Fibroblast of skin of scalp (primary cell): ENCODE measurements at places on chromosomes 16 and 17.

GRCh38 chr16:89256651-89257254 is 39.2 kb downstream of the ZNF778 start:
- DNase-seq, result peak; percentile 66

DNA sequence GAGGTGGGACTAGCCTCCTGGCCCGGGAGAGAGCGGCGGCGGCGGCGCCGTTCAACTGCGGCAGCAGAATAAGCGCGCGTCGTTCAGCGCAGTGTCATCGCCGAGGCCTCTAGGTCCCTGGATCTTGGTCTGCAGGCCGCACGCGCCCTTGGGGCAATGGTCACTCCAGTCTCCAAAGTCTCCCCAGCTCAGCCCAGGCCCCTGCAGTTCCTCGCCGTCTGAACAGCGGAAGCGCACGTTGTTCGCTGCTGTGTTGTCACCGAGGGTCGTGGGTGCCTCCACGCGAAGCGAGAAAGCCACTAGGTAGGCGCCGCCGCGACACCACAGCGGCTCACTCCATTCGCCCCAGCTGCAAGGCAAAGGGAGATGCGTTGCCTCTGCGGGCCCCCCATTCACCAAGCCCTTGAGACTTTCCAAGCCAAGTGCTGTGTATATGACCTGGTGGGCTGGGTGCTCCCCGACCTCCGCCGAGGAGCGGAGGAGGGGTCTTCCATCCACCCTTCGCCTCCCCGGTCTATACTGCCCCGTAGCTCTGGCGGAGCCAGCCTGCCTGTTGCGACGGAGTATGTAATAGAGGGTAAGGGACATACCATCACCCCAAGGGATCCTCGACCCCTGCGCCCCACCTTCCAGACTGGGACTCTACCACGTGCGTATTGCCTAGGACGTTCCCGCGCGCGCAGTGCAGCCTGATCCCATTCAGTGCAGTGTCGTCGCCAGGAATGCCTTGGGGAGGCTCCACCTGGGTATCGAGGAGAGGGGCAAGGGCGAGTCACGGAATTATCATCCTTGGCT is 656 bp downstream of the VMO1 start:
- no peak for DNase-seq

DNA sequence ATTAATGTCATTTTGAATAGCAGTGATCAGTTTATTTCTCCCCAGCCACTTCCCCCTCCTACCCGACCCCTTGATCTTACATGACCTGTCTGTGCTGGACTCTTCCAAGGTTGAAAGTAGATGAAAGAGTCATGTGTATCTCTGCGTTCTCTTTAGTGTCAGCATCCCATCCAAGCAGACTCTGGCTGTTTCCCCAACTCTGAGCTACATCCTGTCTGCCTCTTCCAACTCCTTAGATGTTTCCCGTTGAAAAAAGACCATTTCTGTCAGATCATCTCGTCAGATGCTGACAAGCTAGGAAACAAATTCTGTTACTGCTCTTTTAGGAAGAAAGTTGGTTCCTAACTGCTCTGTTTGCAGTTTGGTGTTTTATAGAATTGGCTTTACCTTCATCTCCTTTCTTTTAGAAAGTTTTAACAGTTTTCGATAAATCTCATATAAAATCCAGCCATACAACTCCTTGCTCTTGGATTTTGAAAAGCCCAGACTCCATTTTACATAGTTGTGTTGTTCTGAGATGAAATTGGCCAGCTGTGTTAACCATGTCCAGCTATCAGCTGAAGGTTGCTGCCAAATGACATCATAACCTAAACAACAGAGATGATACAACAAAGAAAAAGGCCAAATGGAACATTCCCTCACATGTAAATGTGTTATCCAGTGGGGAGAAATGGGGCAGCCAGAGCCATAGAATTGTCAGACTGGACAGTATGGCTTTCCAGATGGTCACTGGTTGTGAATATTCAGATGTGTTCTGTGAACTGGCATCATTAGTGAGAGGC is 43.5 kb downstream of the CYB561 start:
- DNase-seq, result peak; percentile 38

GRCh38 chr16:85284141-85284817 is 172.0 kb upstream of the CIBAR2 start:
- DNase-seq, result no peak

DNA sequence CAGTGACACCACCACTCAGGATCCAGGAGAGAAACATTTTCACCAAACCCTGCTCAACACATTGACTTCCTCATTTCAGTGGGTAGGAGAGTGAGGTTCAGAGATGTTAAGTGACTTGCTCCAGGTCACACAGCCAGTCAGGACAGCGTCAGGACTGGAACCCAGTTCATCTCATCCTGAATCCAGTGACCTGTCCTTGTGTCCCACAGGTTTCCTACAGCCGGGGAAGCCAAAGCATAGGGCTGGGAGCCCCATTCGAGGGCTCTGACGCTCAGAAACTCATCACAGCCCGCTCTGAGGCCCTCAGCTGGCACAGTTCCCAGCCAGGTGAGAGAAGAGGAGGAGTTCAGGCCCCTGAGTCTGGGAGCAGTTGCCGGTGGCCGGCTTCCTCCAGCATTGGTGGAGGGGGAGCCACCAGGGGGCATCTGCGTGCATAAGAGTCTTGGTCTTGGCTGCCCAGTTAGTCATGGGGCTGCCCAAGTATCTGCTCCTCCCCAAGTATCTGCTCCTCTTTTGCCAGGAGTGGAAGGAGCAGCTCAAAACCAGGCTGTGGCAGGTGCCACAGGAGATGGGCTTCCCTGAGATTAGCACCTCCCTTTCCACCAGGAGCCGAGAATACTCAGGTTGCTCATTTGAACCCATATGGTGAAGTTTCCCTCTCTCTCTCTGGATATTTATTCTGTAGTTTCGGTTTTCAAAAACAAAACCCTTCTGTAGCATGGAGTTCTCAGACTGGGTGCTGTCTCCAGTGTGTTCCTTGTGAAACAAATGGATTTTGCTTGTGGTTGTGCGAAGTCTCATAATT is 56.0 kb downstream of the TNFRSF13B start:
- peak; percentile 44 for DNase-seq

DNA sequence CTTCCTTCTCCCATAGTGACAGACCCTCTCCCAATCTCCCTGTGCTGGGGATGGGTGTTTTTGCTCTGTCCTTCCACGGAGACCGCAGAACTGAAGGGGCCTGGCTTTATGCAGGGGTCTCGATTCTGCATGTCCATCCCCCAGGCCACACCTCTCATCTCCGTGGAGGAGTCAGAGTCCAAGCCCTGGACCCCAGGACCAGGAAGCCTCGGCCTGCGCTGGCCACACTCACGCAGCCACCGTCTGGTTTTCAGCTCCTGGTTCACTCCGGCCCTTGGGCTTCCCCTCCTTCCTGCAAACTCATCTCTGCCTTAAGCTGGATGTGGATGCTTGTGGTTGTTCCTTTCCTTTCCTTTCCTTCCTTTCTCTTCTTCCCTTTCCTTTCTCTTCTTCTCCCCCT is 90.8 kb downstream of the MGAT5B start:
- DNase-seq, result no peak

DNA sequence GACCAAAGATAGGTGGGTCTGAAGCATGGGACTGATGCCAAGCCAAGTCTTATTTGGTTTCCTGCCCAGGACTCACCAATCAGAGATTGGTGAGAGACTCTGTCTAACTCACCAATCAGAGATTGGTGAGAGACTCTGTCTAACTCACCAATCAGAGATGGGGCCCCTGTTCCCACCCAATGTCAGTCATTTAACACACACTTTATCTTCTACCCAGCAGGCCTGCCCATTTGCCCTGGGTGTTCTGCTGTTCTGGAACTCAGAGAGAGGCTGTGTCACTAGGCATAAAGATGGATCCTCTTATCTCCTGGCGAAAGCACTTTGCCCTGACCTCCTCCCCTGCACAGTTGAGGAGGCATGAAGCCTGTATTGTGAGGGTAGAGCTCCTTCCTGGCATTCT is 5.4 kb upstream of the RHOT1 start:
- no peak for DNase-seq

- DNase-seq, result no peak
Observed at GRCh38 chr17:75225016-75225415, 19.5 kb downstream of the NUP85 start.

GRCh38 chr17:43438626-43439025 is 39.8 kb downstream of the ARL4D start:
- no peak for DNase-seq
